Natural killer cell treated with Interleukin-12 subunit alpha and Interleukin-12 subunit beta and Interleukin-15 and Interleukin-18, amount 100 ng/mL, for 72 hours (primary cell): ENCODE measurements at places on chromosomes 6 and 20.
A peak's percentile ranks its signal among the peaks of the same experiment; 100 is the strongest.

- no peak for DNase-seq
Observed at GRCh38 chr20:35674921-35675320, 10.2 kb upstream of the CPNE1 start.

DNA sequence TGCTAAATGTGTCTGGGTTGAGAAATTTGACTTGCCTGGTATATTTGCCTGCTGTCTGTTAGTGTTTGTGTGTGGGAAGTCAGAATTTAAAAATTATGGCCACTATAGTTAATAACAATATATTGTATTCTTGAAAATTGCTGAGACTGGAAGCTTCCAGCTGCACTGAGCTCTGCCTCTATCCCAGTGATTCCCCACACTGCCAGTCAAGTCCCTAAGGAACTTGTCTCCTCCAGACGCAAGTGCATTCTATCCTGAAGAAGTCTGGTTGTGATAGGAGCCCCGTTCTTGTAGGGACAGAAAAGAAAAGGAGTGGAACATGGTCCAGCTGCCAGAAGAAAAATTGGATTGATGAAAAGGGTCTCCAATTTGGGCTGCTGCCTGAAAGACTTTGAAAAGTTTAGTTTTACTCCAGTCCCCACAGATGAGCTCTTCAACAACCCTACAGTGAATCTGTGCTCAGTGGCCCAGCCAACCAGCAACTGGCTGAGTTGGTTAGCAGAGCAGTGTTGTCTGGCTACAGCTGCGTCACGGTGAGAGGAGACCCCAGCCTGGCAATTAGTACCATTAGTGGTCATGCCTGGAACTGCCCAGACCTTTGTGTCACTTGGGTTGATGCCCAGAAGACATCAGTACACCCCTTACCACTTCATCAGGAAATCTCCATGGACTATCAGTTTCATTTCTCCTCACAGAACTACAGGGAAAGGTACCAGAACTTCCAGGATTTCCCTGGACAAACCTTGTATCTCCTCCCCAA, 183.1 kb upstream of the MCHR2 start:
- DNase-seq: no peak

- no peak for DNase-seq
Observed at GRCh38 chr6:124958759-124959354, 3.4 kb upstream of the RNF217 start.

DNA sequence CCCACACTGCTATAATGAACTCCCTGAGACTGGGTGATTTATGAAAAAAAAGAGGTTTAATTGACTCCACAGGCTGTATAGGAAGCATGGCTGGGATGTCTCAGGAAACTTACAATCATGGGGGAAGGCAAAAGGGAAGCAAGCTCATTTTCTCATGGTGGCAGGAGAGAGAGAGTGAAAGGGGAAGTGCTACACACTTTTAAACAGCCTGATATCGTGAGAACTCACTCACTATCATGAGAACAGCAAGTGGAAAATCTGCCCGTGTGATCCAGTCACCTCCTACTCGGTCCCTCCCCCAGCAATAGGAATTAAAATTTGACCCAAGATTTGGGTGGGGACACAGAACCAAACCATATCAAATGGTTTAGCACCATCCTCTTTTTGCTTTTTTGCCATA, 116.6 kb upstream of the CEP162 start:
- no peak for DNase-seq

DNA sequence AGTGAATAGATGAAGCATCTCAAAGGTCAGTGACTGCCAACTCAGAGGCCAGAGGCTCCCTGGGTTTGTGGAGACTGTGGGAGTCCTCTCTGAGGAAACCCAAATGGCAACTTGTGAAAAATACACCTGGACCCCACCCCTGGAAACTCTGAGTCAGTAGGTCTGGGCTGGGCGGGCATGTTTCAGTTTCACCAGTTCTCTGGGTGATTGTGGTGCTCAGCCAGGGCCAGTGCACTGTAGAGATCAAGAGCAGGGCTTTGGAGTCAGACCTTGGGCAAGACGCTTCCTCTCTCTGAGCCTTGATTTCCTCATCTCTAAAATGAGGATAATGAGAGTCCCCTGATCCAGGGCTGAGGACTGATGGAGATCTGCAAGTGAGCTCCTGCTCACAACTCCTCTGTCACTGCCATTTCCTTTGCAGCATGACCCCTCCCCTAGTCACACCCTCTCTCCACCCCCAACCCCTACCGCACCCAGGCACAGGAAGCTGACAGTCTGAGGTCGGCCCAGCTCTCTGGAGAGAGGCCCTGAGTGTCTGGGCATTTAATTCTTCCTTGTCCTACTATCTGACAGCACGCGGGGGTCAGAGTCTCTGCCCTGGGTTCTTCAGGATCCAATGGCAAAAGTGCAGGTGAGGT, 5.1 kb downstream of the DEF6 start:
- peak; percentile 89 for DNase-seq

DNA sequence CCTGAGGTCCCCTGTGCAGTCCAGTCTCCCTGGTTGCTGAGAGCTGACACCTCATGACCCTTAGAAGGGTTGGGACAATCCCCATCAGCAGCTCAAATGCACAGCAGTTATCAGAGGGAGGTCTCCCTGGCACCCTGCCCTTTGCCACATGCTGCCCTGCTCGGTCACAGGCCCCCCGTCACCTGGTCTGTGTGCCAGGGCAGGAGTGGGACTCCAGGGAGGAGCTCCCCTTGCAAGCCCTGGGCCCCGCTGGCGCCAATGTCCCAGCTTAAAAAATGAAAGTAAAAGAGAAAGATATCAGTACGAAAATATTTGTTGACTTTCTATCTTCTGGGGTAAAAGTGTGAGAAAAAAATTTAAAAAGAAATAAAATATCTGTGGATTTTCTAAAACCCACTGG, 68.1 kb upstream of the SLC22A16 start:
- no peak for DNase-seq

DNA sequence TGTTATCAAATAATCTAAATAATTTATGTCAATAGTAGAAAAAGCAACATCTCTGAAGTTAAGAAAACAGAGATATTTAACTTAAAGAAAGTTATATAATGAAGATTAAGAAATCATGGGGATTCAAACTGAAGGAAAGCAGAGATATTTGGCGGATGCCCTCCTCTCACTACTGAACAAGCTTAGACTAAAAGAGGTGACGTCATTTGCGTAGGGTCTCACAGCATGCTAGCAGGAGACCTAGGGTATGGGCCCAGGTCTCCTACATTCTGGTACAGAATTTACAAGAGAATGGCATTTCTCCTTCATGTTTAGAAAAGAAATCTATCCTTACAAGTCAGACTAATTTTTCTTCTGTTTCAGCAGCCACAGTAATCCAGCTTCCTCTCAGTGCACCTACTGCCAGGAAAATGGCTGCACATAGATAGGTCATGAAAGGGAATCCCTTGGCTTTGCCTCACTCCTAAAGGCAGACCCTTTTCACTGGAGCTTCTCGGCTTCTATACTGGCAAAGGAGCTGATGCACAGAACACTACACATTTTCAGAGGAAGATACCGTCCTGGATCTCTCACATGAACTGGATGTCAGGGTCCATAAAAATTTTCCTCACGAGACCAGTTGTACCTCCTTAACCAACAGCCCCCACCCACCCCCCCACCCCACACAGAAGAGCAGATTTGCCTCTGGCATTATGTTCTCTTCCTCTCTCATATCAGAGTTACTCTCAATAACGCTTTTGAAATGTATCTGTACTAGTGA, 41.8 kb upstream of the DST start:
- DNase-seq: no peak

DNA sequence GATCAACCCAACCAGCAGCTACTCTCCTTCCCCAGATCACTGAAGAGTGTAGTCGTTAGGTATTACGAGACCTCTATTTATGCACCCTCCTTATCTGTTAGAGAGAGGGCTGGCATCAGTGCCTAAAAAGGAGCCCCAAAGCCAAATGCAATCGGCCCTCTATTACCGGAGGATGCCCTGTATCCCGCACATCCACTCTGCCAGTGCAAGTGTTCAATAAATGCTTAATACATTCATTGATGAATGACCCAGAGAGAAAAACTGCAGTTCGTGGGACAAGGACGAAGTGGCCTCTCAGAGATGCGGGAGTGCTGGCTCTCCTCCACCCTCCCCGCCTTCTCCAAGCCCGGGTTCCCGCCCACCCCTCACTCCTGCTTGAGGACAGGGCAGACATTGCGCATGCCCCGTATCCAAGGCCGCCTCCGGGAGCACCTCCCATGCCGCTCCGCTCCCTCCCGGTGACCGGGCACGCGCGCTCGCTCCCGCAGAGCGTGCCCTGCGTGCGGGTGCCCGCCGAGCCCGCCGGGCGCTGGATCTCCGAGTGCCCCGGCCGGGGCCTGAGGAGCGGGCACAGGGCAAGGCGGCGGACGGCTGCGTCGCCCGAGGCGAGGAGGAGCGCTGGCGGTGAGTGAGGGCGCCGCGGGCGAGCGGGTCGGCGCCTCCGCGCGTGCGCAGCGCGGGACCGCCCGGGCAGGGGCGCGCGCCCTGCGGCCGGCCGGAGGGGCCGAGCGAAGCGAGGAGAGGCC, 27.2 kb upstream of the BTBD3 start:
- peak; percentile 78 for DNase-seq

- no peak for DNase-seq
Observed at GRCh38 chr6:152155792-152156191, 348.3 kb downstream of the ESR1 start.

- DNase-seq: no peak
Observed at GRCh38 chr20:10629946-10630650, 43.7 kb downstream of the JAG1 start.

GRCh38 chr6:169194737-169195136, 58.9 kb downstream of the THBS2 start:
- no peak for DNase-seq

DNA sequence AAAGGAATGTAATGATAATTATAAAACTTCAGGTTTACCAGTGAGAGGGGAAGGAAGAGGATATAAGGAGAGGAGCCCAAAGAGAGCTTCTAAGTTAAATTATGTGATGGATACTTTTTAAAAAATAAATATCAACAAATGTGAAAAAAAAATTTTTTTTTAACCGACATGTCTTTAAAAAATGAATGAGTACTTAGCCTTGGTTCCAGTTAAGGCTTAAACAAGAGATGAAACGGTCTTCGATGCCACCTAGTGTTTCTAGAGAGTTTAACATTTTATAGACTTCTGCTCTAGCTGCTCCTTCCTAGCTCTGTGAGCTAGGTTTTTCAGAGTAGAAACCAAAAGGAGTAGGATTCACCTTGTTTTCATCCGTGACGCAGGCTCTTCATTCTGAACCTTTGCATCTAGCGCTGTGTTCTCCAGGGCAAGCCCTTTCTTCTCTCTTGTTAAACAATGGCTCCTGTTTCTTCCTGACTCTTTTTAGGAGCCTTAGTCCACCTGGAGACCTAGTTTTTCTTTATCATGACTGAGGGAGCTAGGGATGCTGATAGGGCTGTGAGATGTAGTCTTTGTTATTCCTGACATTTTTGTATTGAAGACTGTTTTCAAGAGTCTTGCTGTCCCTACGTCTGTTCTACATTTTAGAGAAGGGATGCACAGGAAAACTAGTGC, 42.4 kb upstream of the GNRH2 start:
- DNase-seq: no peak

- DNase-seq: no peak
Observed at GRCh38 chr6:117280922-117281321, 15.6 kb downstream of the VGLL2 start.

DNA sequence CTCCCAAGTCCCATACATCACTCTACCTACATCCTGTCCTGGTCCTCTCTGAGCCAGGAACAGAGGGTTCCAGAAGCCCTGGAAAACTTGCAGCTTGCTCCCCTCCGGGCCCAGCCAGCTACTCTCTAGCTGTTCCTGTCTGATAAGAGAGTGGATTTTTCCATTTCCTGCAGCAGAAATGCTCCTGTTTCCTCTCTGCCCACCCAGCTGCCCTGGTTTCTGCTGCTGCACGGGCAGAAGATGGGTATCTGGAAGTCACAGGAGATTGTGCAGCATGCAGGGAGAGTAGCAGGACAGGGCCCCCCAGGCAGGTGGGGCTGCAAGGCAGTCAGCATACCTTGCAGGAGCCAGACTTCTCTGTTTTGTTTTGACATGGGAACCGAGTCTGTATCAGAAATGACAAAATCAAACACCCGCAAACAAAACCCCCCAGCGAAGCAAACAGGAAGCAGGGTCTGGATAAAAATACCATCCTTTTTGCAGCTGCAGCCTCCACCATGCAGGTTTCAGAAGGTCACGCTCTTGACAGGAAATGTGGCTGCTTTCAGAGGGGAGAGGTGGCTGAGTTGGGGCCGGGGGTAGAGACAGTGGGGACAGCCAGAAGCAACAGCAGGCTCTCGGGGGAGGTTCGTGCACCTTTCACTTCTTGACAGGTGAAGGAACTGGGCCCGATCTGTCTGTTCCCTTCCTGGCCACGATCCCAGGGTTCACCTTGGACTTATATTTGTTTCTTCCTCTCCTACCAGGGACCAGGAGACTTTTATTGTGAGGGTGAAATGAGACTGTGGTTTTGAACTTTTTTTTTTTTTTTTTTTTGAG, 50.8 kb upstream of the FAM83D start:
- DNase-seq: peak; percentile 82

DNA sequence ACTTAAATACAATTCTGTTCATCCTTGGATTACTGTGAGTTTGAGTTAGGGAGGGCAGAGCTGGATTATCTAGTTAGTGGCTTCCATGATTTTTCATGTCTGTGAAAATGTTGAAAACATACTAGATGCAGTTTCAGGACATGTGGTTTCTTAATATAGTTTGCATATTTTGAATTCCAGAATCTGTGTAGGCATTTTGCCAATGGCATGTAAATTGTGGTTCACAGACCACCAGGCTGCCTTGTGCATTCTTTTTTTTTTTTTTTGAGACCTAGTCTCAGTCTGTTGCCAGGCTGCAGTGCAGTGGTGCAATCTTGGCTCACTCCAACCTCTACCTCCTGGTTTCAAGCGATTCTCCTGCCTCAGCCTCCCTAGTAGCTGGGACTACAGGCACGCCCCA, 42.8 kb downstream of the CDC5L start:
- DNase-seq: no peak

- DNase-seq: no peak
Observed at GRCh38 chr6:56796196-56796532, 153.5 kb upstream of the DST start.

DNA sequence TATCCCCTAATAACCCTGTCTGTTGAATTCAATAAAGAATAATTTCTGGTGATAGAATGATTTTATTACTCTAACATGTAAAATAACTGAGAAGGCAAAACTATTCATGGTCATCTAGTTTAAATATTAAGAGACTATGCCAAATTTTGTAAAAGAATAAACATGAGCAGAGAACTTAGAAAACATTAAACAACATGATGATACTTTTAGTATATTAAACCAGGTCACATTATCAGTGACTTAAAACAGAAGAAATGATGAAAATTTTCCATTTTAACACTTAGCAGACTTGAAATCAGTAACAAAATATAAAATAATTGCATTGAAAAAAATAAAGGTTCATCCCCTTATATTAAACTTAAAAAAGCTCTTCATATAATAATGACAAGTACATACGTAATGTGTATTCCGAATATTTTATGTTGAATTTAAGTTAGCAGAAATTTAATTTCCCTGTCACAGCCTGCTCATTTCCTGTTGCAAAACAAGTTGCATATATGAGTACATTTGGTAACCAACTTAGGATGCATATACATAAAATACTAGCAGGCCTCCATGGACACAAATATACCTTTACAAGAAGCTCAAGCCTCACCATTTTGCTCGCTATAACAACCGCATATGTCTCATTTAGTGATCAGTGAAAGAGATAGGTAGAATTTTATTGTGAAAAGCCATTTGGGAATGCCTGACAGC, 40.6 kb downstream of the DTNBP1 start:
- no peak for DNase-seq

GRCh38 chr20:15578113-15578512, 995.1 kb downstream of the KIF16B start:
- no peak for DNase-seq
